HAP-1 (cell line): ENCODE measurements at places on chromosomes 16 and 17.
A peak's percentile ranks its signal among the peaks of the same experiment; 100 is the strongest.

DNA sequence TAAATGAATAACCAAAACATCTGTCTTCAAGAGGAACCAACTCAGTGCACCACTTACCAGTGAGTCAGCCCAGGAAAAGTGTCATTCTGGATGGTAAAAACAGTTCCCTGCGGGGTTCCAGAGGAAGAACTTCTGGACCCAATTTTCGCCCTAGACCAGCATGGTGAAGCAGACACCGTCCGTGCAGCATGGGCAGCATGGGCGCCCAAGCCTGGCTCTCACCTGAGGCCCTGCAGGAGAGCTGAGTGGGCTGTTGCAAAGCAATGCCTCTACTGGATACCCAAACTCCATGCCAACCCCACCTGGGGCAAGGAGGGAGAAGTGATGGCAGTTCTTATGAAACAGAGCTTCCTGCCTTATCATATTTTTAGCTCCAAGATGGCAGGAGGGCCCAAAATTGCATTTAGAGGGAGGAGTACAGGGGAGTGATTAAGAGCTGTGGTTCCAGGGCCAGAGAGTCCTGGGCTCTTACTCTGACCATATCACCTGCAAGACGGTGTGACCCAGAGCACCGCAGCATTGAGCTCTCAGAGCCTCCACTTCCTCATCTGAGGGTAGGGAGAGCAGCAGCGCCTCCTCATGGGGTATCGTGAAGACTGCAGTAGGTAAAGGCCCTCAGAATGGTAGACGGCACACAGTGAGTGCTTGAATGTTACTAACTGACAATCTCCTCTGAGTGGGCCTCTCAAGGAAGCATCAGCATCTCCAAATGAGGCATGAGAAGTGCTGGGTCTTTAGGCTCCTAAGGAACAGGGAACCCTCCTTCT lies 16.6 kb upstream of the INPP5K start:
- DNase-seq = no peak

GRCh38 chr17:73616120-73616872 lies 27.9 kb downstream of the SDK2 start:
- DNase-seq = no peak

- peak; percentile 89 for DNase-seq
Observed at GRCh38 chr16:1923299-1924034, 5.3 kb upstream of the HS3ST6 start.

GRCh38 chr17:3927628-3928340 lies 11.5 kb upstream of the P2RX1 start:
- no peak for DNase-seq

- peak; percentile 32 for DNase-seq
Observed at GRCh38 chr17:77160875-77161530, 20.2 kb downstream of the SEC14L1 start.

DNA sequence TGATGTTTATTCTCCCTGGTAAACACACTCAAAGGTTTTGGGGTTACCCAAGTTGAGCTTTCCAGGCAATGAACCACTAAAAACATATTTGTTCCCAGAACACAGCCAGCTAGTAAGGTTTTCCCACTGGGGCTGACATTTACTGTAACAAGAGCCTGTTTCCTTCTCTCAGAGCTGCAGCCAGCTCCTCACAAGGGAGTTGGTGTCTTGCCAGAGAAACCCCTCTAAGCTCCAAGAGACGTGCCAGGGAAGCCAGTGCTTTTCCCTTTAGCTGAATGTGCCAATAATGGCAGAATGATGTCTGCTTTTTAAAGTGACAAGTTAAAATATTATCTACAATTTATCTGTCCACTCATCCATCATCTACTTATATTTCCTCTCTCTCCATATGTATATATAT lies 170.8 kb upstream of the RBFOX1 start:
- DNase-seq = no peak

DNA sequence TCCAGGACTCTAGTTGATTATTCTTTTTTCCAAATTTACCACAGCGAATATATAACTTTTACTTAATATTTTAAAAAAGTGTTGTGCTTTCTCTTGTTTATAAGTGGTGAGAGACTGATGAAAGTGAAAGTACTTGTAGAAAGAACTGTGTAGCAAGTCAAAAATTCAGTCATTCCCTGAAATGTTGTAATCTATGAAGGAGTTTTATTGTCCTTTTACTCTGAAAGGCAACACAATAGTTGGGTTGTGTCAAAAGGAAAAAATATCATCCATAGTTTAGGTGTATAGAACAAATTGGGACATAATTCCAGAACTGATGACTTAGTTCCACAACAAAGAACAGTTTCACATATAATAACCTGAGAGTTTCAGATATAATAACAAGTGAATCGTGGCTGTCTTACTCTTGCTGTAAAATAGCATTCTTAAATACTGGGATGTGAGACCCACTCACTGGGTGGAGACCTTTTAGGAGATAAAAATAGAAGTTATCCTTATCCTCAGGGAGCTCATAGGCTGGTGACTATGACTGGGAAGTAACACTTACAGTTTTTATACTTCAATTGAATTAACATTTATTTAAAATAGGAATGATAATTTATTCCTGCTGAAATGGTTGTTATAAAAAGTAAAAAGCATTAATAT lies 20.6 kb downstream of the CYB5B start:
- no peak for DNase-seq

- DNase-seq = no peak
Observed at GRCh38 chr16:30721606-30722005, 22.6 kb downstream of the SRCAP start.

- DNase-seq = no peak
Observed at GRCh38 chr16:80210787-80211186, 330.0 kb upstream of the DYNLRB2 start.

GRCh38 chr17:8062807-8063483 lies 24.1 kb downstream of the ALOX15B start:
- no peak for DNase-seq

DNA sequence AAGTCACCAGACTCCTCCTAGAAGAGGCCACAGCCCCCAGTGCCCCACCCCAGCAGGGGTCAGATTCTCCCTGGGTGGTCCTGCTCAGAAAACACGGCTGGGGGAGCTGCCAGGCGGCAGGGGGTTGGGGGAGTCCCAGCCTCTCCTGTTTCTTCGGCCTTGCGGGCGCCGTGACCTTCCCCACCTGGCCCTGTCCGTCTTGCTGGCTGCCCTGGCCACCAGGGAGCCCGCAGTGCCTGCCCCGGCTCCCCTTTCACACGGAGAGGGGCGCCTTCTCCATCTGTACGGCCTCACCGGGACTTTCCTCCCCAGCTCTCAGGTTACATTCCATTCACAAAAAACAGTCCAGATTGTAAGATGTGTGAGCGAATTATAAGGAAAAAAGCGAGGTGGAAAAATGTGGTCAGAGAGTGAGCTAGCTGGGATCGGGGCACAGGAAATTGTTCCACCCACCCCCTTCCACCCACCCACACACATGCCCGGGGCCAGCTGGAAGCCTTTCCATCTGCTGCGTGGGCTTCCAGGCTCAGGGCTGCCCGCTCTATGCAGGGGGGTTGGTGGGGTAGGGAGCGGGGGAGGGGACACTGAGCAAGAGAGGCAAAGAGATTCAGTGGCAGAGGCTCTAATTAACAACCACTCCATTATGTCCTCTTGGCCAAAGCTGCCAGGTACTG lies 14.6 kb upstream of the CIBAR2 start:
- peak; percentile 36 for DNase-seq

DNA sequence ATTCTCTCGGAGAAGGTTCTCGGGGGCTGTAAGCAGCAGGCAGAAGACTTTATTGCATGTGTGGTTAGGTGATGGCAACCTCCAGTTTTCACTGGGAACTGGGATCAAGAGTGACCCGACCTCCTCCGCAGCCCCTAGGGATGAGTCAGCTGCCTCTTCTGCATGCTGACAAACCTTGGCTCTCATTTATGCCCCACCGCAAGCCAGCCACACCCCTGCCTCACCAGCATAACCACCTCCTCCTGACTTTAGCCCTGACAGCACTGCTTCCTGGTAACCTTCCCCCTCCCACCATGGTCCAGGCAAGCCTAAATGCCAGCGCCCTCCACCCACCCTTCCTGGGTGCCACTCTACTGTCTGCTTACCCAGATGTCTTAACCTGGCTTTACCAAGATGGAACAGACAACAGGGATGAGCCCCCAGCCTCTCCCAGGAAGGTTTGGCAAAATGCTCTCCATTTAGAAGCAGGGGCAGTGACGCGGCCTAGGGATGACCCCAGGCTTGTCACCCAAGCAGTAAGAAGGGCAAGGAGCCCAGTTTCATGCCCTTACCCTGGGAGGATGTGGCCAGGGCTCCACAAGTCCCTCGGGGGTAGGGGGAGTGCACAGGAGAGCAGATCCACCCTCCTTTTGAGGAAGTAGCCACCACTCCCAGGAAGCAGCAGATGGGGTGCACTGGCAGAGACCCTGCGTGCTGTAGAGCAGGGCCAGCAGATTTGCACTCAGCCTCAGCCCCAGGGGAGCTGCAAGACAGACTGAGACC lies 73.5 kb downstream of the GOSR1 start:
- DNase-seq = no peak

- DNase-seq = no peak
Observed at GRCh38 chr16:7504844-7505243, 172.2 kb downstream of the RBFOX1 start.

- no peak for DNase-seq
Observed at GRCh38 chr17:75695141-75695829, 26.0 kb upstream of the ITGB4 start.

GRCh38 chr17:77478281-77478680 lies 337.5 kb downstream of the SEC14L1 start:
- no peak for DNase-seq

GRCh38 chr17:73703192-73703591 lies 58.9 kb upstream of the SDK2 start:
- DNase-seq = no peak

GRCh38 chr17:31702041-31702440 lies 157.0 kb downstream of the COPRS start:
- no peak for DNase-seq

DNA sequence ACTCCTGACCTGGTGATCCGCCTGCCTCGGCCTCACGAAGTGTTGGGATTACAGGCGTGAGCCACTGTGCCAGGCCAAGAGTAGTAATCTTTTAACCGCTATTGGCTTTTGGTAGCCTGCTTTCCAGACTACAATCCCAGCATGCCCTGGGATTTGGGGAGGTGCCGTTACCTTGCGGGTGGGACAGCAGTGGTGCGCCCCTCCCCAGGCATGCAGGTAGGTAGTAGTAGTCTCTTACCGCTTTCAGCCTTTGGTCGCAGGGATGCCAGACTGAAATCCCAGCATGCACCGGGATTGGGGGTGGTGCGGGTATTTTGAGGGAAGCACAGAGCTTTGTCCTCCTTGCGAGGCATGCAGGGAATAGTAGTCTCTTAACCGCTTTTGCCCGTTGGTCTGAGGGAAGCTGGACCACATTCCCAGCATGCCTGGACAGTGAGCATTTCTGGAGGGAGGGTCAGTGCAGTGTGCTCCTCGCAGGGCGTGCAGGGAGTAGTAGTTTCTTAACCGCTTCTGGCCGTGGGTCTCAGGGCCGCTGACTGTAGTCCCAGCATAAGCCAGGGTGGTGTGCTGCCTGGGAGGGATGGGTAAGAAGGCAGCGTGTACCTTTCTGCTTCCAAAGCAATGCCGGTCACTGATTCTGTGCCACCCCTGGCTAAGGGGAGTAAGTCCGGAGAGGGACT lies 1686.8 kb downstream of the TP53TG3F start:
- no peak for DNase-seq

GRCh38 chr16:75343941-75344340 lies 89.4 kb downstream of the CFDP1 start:
- no peak for DNase-seq

GRCh38 chr16:88503771-88504488 lies 50.9 kb downstream of the ZFPM1 start:
- no peak for DNase-seq

DNA sequence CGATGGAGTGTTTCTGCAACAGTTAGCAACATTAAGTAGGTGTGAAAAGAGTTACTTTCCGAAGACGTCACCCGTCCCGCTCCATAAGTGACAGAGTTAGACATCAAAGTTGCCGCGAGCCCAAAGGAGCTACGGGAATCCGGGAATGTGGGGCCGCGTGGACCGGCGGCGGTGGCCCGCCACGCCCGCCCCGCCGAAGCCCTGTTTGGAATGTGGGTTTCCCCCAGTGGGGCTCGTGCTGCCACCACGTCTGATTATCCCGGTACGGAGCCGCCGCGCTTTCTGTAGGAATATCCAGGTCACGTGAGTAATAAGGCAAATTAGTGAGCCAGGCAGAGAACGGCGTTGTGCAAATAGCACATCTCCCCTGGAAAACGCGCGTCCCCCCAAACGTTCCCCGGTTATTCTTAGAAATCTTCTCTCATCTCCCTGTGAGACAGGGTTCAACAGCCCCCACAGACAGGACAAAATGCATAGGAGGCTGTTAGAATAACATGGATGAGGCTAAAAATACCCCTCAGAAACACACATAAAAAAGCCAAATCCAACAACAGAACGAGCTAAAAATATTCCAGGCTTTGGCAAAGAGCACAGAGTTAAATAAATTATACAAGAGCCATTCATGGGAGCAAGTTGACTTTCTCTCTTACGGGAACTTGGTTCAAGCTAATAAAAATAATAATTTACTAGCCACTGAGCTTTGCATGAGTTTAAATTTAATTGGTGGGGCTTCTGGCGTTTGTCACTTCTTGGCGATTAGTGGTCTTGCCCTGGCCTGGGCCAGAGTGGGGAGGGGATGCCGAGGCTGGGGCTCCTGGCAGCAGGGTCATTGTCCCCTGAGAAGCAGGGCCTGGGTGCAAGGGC lies 8.6 kb downstream of the BAHCC1 start:
- DNase-seq = no peak

DNA sequence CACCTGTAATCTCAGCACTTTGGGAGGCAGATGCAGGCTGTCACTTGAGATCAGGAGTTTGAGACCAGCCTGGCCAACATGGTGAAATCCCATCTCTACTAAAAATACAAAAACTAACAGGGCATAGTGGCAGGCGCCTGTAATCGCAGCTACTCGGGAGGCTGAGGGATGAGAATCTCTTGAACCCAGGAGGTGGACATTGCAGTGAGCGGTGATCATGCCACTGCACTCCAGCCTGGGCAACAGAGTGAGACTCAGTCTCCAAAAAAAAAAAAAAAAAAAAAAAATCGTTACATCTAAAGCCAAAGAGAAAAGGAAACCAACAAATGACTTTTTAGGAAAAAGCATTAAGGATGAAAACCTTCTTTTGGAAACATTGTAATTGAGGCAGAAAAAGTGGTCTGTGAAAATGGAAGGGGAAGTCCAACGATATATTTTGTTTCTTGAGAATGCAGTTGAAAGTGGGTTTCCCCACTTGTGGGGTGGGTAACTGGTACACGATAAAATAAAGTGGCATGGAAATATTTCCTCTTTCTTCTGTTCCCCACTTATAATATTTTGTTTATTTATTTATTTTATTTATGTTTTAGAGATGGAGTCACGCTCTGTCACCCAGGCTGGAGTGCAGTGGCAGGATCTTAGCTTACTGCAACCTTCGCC lies 2.6 kb downstream of the SNX29 start:
- no peak for DNase-seq
